ENCODE measurements at places on chromosomes 3 and 15.

DNA sequence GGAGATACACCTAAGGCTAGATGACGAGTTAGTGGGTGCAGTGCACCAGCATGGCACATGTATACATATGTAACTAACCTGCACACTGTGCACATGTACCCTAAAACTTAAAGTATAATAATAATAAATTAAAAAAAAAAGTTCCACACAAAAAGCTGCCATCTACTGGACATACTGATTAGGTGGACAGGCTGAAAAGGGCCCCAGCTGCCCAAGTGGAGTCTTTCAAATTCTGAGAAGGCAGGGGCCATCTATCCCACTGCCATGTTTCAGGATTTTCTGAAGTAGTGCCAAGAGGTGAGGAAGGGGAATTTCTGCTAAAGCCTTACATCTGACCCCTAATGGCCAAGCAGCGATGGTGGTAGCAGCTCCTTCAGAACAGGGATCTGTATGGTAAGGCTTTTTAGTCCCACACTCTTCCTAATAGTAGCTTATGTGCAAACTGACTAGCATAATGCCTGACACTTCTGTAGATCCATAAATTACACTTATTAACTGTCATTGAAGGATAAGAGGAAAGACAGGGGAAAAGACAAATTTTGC is 7.7 kb downstream of the FSTL1 start:
- DNase-seq = no peak

DNA sequence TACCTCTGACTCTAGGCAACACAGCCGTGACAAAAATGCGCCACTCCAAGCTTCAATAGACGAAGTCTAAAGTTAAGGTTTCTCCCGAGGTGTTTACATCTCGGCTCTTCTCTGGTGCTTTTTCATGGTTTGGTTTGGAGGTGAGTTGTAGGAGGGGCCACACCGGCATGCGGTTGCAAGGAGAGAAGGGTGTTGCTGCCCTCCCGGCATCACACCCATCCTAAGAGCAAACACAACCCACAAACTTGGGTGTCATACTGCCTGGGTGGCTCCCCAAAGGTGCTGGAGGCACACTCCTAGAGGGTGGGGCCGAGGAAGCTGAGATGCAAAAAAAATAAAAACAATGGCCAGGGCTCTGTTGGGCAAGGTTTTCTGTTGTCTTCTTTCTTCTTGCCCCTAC is 225.2 kb upstream of the ICE2 start:
- peak; percentile 68 for DNase-seq

DNA sequence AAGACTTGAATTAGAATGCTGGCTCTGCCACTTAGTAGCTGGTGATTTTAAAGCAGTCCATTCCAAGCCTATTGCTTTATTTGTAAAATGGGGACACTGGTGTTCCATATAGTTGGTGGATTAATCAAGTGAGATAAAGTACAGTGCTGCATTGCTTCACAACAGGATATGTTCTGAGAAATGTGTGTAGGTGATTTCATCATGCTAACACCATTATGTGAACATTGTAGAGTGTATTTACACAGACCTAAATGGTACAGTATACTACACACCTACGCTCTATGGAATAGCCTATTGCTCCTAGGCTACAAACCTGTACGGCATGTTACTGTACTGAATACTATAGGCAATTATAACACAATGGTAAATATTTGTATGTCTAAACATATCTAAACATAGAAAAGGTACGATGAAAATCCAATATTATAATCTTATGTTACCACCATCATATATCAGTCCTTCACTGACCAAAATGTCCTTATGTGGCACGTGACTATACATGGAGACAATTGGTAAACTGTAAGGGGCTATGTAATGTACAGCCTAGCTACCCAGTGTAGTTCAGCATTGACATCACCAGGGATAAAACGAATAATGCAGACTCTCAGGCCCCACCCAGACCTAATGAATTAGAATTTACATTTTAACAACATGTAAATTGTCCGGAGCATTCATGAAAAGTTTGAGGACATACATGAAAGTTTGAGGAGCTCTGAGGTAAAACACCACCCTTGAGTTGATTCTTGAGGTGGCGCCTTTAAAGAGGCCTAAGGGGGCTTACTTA is 121.4 kb upstream of the BFSP2 start:
- DNase-seq = no peak

GRCh38 chr15:101288905-101289513 is 6.0 kb downstream of the SNRPA1 start:
- DNase-seq = no peak

- DNase-seq = no peak
These were observed 266.4 kb upstream of the HES1 start for GRCh38 chr3:193869221-193870201.

- no peak for DNase-seq
These were observed 12.3 kb upstream of the KLF13 start for GRCh38 chr15:31314380-31314779.

DNA sequence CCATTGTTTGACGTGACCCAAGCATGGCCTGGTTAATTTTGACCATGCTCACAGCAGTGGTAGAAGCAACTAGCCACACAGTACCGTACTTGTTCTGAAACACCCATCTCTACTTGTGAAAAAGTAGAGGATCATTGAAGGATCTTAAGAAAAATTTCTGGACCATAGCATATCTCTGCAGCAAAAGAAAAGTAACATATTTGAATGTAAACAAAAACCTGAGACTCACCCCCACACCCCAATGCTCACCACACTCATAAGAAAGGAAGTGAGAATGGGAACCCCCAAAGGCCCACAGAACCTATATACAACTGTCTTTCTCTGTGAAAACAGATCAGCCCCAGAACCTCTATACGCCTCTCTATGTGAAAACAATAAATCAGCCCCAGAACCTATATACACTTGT is 33.8 kb upstream of the TFRC start:
- DNase-seq = no peak

DNA sequence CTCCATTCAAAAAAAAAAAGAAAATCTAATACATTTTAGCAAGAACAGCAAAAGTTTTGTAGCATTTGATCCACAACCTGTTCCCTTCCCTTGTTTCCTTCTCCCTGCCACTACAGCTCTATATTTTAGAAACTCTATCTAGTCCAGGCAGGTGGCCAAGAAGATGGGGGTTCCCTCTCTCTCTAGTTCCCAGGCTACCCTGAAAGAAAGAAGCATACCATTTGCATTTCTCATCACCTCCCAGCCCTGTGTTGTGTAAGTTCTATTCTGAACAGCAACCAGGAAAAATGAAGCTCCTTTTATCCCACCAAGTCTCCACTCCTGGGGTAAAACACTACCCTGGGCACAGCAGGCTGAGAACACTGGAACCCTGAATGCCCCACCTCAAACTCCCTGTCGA is 100.0 kb downstream of the PCCB start:
- no peak for DNase-seq

GRCh38 chr3:110528305-110529121 is 543.1 kb upstream of the NECTIN3 start:
- DNase-seq = no peak
